NCI-H1105 (cell line): ENCODE measurements at places on chromosomes 3 and 15.

- DNase-seq: no peak
Measured at GRCh38 chr3:151318313-151318712, 1.7 kb upstream of the GPR87 start.

GRCh38 chr15:89150287-89150686, 62.0 kb downstream of the ABHD2 start:
- DNase-seq: no peak

DNA sequence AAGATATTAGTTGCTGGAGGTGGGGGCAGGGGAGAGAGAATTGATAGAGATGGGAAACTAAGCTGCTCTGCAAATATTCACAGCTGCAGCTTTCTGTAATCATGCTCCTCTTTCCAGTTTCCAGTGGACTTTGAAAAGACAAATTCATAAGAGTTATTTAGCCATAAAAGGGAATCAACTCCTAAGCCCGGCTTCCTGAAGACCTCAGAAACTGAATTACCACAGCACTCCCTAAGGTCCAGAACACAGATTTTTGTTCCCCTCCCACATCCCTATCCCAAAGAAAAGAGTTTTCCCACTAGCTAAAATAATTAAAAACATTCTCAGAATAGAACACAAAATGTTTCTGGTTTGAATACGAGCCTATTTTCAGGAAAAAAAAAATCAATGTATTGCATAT, 871.8 kb upstream of the NR2F2 start:
- DNase-seq: no peak

- DNase-seq: peak; percentile 10
Measured at GRCh38 chr3:58307639-58308215, 1.4 kb downstream of the HTD2 start.

DNA sequence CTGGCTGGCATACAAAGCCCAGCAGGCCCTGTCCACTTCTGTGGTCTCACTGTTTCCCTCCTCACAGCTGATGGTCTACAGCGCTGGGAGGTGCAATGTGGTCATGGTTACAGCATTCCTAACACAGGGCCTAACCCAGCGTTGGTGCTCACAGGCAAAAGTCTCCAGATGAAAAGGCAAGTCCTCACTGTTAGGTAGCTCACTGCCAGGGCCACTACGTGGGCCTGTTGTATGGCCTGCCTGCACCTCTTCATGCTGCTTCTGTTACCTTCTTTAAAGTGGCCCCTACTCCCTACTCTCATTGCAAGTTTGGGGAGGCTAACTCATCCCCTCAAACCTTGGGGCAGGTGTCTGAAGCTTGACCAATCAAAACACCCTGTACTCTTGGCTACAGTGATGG, 31.3 kb downstream of the CCDC13 start:
- DNase-seq: no peak

GRCh38 chr15:41331833-41332193, 578 bp downstream of the OIP5 start:
- no peak for DNase-seq

DNA sequence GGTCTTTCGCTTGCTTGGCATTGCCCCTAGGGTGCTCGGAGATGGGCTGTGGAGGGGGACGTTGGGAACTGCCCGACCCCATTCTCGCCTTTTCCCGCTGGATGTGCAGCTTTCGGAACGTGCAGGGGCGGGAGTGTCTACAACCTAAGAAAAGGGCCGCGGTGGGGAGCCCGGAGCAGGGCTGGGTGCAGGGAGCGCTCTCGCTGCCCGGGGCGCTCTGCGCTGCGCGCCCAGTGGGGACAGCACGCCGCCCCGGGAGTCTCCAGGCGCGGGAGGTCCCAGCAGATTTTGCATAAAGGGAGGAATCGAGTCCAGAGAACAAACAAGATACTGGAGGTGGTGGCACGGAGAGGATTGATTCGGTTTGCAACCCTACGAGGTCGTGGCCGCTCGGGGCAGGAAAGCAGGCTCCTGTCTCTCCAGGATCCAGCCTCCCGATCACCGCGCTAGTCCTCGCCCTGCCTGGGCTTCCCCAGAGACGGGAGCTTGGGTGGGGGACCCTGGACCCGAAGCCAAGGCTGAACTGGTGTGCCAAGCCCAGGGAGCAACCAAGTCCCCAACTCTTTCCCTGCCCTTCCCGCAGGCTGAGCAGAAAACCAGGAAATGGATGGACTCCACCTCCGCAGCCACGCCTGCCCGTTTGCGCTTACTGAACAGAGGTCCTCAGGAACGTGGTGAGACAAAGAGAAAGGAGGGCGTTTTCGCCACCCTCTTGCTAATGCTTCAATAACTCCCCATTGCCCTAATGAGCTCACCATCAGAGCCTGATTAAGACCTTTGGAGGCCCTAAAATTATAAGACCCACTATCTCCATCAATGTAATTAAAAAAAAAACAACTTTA, 59.7 kb downstream of the NOX5 start:
- peak; percentile 73 for DNase-seq

DNA sequence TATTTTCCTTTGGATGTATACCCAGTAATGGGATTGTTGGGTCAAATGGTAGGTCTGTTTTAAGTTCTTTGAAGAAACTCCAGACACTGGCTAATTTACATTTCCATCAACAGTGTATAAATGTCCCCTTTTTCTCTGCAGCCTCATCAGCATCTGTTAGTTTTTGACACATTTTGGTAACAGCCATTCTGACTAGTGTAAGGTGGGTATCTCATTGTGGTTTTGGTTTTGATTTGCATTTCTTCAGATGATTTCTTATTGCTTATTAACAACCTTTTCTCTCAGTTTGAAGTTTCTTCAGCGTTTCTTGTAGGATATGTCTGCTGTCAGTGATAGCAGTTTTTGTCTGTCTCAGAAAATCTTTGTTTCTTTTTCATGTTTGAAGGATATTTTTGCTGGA, 15.4 kb downstream of the GALK2 start:
- DNase-seq: no peak

GRCh38 chr15:77440378-77440999, 19.8 kb downstream of the HMG20A start:
- DNase-seq: no peak

GRCh38 chr3:117495620-117496019, 786.0 kb downstream of the TUSC7 start:
- DNase-seq: no peak

DNA sequence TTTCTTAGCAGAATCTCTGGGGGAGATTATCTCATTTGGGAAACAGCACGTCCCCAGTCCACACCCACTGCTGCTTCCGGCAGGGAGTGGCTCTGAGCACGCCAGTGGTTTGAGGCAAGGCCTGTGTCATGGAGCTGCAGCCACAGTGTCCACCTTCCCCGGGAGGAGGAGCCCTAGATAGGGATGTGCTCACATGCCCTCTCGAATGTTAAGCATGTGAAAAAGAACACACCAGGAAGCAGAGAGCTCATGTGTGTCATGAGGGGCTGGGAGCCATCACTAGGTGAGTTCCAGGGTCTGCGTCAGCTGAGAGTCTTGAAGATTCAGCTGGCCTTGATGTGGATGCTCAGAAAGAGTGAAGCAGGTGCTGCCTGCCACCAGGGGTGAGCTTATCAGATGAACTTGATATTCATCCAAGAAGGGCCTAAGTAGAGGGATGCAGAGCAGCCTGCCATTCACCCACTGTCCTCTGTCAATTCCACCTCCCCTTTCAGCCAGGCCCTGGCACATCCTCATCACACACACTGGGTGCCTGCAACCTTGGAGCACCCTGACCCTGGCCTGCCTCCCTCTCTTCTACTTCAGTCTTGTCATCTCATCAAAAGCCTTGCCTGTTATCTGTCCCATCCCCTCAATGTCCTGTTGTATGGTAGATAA, 16.3 kb downstream of the ITGA11 start:
- no peak for DNase-seq
